CD4-positive, CD25-positive, alpha-beta regulatory T cell (primary cell): ENCODE measurements at places on chromosomes 4 and X. TPM values are rescaled to one million over a fixed set of nuclear protein-coding genes. Genes with fewer than 3 reads are reported as not detected.
A peak's percentile ranks its signal among the peaks of the same experiment; 100 is the strongest.

DNA sequence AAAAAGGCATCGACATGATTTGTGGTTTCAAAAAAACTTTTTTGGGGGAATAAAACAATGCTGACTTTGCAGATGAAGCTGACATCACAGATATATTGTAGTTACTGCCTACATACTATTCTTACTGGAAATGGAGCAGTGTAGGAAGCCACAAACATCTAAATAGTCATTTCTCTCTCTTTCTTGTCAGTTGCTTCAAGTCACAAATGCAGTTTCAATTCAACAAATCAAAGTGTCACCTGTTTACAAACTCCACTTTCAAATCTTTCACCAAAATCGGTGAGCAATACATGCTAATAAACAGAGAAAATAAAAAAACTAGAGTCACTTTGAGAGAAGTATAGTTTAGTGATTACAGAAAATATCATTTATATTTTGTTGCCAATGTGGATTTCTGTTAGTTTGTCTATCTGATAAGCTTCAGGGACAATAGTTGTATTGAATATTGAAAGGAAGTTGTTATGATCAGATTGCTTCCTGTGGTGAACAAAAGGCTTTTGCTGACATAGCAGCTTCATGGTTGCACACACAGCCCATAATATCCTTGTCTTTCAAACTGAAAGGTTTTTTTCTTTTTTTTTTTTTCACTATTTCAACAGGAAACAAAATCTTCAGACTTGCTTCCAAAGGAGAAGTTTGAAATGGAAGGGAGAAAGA lies 49.7 kb upstream of the PTPN13 start:
- no peaks in the 10 kb centered on the region for H3K36me3 ChIP-seq
- peak overlapping the region; percentile 10 for H3K27ac ChIP-seq
- no peaks in the 10 kb centered on the region for H3K4me1 ChIP-seq
- H3K4me3 ChIP-seq, result peak overlapping the region; percentile 21
- no peaks in the 10 kb centered on the region for H3K27me3 ChIP-seq

Gene USP51
- 0.15 TPM for polyA plus RNA-seq

Gene CTSO
- 34.5 TPM for polyA plus RNA-seq

- no peaks in the 10 kb centered on the region for H3K36me3 ChIP-seq
- H3K4me3 ChIP-seq, result no peak overlapping the region
- peaks cover 38% of the 10 kb centered on the region for H3K4me1 ChIP-seq
Observed at GRCh38 chr4:184279496-184280061, 61.9 kb upstream of the ENPP6 start.

GRCh38 chrX:81390237-81390636 lies 188.3 kb downstream of the SH3BGRL start:
- DNase-seq, result no peak
- no peak overlapping the region for H3K27ac ChIP-seq
- H3K36me3 ChIP-seq, result no peaks in the 10 kb centered on the region
- H3K27me3 ChIP-seq, result no peaks in the 10 kb centered on the region
- no peaks in the 10 kb centered on the region for H3K4me1 ChIP-seq
